ENCODE measurements at places on chromosomes 12 and 14. TPM values are rescaled to one million over a fixed set of nuclear protein-coding genes. Genes with fewer than 3 reads are reported as not detected.

The ANKRD33 gene
- total RNA-seq = not detected

The ASB2 gene
- 0.58 TPM for total RNA-seq

The TM9SF1 gene
- 85.9 TPM for total RNA-seq

The IAPP gene
- not detected for total RNA-seq

The IGF1 gene
- total RNA-seq = not detected

The ACACB gene
- 0.86 TPM for total RNA-seq

The WSCD2 gene
- not detected for total RNA-seq

The IL22 gene
- not detected for total RNA-seq

The FERMT2 gene
- total RNA-seq = 119 TPM

The COQ5 gene
- total RNA-seq = 25.4 TPM

The RFX4 gene
- not detected for total RNA-seq

The COQ6 gene
- 23.2 TPM for total RNA-seq

The HSPA2 gene
- total RNA-seq = 19.7 TPM

The SRRM4 gene
- not detected for total RNA-seq

The SLC38A4 gene
- 0.53 TPM for total RNA-seq

The SERPINA3 gene
- 1.2 TPM for total RNA-seq

The WASHC3 gene
- total RNA-seq = 78.7 TPM

The LRP1-AS gene
- total RNA-seq = not detected

The STAC3 gene
- 0.18 TPM for total RNA-seq

The DLGAP5 gene
- total RNA-seq = 51.6 TPM

The OR4K2 gene
- not detected for total RNA-seq
